ENCODE measurements at places on chromosomes 6 and 20. TPM values are rescaled to one million over a fixed set of nuclear protein-coding genes. Genes with fewer than 3 reads are reported as not detected.

GRCh38 chr20:24640276-24640675, 170.8 kb downstream of the SYNDIG1 start:
- no peaks in the 10 kb centered on the region for H3K36me3 ChIP-seq
- H3K4me3 ChIP-seq, result no peak overlapping the region
- H3K4me1 ChIP-seq, result no peaks in the 10 kb centered on the region
- no peak overlapping the region for H3K27ac ChIP-seq

MACROD2 gene
- not detected for total RNA-seq

MUC21 gene
- total RNA-seq, result not detected

COL21A1 gene
- not detected for total RNA-seq

GPR6 gene
- total RNA-seq, result not detected

DNA sequence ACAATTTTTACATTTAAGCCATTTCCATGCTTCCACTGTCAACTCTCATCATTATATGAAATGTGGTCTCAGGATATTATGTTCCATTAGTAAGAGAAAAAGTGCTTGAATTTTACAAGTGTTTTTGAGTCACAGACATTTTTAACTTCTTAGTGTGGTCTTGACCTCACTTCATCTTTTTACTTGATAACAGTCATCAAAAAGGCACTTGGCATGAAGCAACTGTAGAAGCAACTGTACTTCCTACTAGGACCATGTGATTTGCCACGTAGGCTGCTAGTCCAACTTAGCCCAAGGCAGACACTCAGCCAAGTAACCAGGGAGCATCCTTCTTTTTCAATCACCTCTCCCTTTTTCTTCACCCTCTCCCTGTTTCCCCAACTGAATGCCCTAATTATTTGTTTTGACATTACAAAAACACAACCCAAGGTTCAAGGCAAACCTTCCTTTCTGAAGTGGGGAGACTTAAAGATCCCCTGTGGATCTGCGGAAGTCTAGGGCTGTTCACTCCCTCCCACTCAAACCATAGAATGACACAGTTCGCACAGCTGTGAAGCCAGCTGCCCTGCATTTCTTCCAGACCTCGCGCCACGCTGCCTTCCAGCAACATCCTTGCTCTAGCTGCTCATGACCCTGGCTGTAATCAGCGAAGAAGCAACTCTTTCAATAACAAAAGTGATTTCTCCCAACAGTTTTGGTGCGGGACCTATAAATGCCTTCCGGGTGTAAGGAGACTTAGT, 45.0 kb downstream of the PHACTR1 start:
- no peaks in the 10 kb centered on the region for H3K4me1 ChIP-seq
- no peak for DNase-seq
- H3K36me3 ChIP-seq, result no peaks in the 10 kb centered on the region

SERAC1 gene
- total RNA-seq, result 4.8 TPM

GRCh38 chr20:402496-402885, 5.6 kb upstream of the RBCK1 start:
- no peaks in the 10 kb centered on the region for H3K27me3 ChIP-seq
- H3K4me3 ChIP-seq, result no peak overlapping the region
- no peak overlapping the region for H3K27ac ChIP-seq
- H3K4me1 ChIP-seq, result peaks cover 18% of the 10 kb centered on the region

MYB gene
- total RNA-seq, result 17.4 TPM
